Esophagus mucosa (tissue), 1 donor: ENCODE measurements at places on chromosomes 7 and 10. TPM values are rescaled to one million over a fixed set of nuclear protein-coding genes. Genes with fewer than 3 reads are reported as not detected.

Gene IGF2BP3
- 3.9 TPM for total RNA-seq

Gene ASIC3
- total RNA-seq = 0.52 TPM

Gene HOXA4
- total RNA-seq = 5.5 TPM

Gene ARHGEF35
- 19.7 TPM for total RNA-seq
